ENCODE measurements at places on chromosomes 2 and 18.

DNA sequence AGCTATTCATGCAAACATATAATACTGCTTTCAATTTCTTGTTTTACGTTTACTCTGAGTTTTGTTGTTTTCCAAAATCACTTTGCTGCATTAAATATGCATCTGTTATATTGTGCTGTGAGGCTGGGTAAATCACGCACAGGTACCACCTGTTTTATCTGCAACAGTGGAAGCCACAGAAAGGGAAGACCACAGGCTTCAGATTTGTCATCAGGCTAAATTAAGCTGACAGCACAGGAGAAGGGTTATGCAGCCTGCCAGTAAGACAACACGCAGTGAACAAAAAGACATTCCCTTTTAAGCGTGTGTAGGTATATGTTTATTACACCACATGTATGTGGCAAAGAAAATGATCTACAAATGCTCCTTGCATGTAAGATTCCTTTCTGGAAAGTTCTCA, 38.2 kb downstream of the ZNF516 start:
- DNase-seq = no peak

DNA sequence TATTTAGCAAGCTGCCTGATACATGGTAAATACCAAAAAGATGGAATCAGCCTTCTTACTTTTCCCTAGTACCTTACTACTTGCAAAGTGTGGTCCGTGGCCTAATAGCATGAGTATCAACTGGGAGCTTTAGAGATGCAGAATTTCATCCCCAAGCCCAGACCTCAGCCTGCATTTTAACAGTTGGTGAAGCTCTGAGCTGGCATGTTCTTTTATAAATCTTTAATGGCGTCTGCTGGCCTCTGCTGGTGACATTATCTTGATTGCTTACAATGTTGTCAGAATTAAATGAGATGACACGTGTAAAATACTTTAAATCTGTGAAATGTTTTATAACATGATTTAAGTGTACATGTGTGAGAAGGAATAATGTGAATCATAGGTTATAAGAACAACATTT, 115.1 kb upstream of the NOSTRIN start:
- DNase-seq = no peak

DNA sequence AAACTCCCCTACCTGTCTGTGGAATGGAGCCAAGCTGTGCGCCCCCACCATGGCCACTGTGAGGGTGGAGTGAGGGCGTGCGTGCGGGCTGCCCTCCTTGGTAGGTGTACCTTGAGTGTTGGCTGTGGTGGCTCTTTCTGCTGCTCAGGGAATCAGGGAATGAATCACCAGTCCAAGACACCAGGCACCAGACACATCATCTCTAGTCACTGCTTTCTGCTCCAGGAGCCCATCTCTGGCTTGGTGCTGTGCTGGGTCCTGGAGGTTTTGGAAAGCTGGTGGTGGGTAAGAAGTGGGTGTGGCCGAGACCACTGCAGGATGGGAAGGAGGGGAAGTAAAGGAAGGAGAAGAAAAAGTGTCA, 209.9 kb downstream of the SEPTIN10 start:
- no peak for DNase-seq

DNA sequence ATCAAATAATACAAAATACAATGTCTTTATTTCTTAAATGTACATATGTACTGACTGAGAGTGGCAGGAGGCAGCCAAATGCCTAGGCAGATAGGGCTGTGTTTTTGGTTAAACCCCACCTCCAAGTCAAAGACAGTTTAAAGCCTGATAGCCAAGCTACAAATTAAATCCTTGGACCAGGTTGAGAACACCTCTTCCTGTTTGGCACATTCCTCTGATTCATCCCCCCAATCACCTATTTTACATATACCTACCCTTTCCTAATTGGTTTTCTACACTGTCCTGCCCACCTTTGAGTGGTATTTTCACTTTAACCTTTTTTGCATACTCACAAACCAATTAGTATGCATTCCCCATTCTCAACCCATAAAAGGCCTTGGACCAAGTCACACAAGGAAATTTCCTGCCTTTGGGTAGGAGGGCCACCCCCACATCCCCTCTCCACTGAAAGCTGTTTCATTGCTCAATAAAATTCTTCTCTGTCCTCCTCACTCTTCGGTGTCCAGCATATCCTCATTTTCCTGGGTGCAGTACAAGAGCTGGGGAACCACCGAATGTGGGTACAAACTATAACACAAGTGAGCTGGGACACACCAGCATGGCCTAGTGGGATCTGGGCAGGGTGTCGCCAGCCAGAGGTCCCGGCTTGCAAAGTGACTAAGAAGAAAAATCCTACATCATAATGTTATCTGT, 149.1 kb downstream of the UBE2E3 start:
- DNase-seq = no peak

DNA sequence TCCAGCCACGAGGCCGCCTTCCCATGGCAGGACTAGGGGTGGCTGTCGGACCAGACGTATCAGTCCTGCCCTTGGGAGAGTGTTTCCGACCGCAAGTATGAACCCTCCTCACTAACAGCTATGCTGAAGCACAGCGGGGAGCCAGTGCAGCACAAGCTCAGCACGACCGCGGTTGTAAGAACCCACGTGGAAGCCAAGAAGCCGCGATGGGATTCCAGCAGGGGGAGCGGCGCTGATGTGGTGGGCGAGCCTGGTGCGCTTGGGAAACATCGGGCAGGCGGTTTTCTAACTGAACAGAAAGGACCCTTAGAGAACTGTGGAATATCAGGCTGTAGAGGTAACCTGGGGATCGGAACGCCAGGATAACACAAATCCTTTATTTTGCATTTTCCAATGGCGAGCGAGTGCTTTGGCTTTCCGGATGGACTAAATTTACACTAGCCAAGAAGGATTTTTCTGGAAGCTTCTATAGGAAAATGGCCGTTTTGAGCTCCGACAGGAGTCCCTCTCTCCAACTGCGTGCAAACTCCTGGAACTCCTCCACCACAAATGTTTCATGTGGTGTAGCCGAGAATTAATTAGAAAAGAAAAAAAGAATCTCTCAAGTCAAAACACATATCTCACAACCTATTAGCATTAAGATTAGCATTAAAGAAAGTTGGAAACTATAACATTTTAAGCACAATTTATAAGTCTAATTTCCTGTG, 132.0 kb upstream of the MYCN start:
- no peak for DNase-seq

DNA sequence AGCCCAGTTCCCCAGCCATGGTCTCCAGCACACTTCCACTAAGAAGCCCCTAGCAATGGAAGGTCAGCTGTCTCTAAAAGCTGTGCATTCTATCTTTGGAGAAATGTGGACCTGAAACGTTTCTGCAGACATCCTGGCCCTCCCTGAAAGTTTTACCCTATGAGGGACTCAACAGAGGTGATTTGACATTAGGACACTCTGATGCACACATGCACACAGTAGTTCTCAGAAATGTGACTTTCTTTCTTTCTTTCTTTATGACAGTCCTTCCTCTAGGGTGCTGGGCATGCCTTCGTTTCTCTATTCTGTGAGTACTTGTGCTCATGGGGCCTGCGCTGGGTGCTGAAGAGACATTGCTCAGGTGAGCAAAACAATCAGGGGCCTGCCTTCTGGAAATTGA, 857.3 kb downstream of the RNF144A start:
- DNase-seq = no peak

GRCh38 chr2:230184727-230185578, 34.8 kb downstream of the SP110 start:
- no peak for DNase-seq

GRCh38 chr2:3023531-3023930, 354.1 kb downstream of the EIPR1 start:
- DNase-seq = no peak

DNA sequence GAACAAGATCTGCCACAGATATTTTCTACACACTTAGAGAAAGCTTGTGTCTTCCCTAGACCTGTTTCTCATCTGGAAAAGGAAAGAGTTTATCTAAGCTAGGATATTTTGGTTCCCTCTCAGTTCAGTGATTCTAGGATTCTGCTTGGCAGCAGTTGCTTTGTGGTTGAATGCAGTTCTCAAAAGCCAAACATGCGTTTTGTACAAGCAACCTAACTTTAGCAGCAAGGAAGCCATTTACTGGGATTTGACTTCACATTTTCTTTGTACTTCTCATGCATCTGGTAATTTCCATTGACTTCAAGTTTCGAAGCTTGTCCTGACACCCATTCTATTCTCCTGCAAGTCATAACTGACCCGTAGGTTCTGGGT, 33.3 kb downstream of the VSNL1 start:
- DNase-seq = no peak

DNA sequence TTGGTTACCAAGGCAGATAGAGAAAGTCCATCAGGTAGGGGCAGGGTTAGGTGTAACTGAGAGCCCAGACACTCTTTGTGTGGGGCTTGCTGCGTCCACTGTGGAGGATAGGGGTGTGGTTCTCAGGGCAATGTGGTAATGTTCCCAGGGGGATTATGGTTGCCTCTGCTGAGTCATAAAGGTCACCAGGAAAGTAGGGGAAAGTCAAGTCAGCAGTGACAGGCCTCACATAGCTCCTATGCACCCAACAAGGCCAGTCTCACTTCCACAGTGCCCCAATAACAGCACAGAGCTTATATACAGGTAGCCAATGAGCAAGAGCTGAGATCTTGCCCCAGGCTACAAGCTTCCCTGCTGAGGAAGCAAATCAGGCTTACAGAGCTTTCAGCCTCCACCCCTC, 1438.0 kb upstream of the ZEB2 start:
- no peak for DNase-seq

DNA sequence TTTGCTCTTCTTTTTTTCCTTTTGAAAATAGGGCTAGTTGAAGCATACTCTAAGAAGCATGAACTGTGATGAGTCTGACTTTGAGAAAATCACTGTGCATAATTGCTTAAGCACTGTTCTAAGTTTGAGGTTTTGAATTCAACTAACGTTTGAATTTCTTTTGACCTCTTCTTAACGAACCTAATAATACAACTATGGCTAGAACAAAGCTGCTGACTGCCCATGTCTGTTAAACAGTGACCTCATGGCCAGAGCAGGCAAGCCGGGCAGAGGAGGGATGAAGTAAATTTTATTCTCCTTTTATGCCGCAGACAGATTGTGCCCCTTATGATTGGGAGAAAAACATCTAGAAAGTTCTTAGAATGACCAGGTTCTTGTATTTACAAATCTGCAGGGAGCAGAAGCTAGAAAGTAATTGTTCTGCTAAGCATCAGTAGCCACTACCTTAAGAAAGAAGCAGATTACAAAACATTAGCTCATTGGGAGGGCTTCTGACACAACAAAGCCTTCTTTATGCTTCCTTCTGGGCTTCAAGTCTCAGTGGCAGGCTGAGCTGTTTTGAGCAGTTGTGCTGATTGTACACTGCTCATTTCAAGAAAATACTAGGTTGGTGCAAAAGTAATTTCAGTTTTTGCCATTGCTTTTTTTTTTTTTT, 97.8 kb upstream of the RASGRP3 start:
- DNase-seq = no peak

GRCh38 chr2:187002242-187002641, 153.3 kb upstream of the ZSWIM2 start:
- no peak for DNase-seq

DNA sequence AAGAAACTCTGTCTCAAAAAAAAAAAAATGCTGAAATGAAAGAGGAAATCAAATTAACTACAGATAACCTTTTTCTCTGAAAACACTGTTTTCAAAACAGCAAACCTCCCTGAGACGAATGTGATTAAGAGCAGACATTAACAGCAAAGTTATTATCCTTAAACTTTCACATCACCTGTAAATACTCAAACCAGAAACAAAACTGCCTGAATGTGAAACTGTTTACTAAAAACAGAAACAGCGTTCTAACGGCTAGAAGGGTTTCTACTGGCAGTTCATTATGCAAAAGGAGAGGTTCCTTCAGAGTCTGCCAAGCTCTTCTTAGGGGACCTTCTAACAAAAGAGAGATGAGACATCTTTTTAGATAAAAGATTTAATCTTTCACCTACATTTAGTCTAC, 45.9 kb downstream of the PNO1 start:
- DNase-seq = no peak

GRCh38 chr2:167140767-167141166, 252.5 kb downstream of the XIRP2 start:
- DNase-seq = no peak

DNA sequence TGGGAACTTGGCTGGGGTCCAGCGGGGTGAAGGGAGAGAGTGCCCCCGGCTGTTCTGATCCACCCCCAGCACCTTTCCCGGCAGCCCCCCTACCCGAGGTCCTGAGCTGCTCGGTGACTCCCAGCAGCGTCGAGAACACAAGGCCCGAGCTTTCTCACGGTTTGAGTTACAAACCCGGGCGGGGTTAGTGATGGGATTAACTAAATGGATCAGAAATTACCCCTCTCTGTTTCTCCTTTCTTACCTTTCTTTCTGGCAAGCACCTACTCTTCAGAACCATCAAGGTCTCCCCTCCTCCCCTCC, 139.4 kb upstream of the GPC1 start:
- DNase-seq = no peak

- DNase-seq = no peak
Observed at GRCh38 chr2:164644036-164644700, 22.9 kb upstream of the GRB14 start.

GRCh38 chr2:102117472-102117858, 25.1 kb upstream of the IL1R1 start:
- DNase-seq = no peak

- no peak for DNase-seq
Observed at GRCh38 chr2:36528766-36529392, 69.1 kb downstream of the FEZ2 start.

- no peak for DNase-seq
Observed at GRCh38 chr2:64905338-64906024, 83.7 kb upstream of the SLC1A4 start.

DNA sequence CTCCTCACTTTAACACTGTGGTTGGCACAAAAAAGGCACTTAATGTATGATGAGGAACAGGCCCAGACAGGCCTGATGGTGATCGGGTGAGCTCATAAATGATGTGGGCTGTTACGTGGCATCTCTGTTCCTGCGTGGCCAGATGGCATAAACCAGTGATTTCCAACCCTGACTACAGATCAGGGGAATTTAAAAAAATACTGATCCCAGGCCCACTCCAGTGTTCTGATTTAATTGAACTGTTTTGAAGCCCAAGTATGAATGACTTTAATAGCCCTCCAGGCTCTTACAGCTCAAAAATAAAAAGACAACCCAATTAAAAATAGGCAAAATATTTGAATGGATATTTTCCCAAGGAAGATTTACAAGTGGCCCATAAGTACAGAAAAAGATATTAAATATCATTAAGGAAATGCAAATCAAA, 48.2 kb downstream of the LIPG start:
- no peak for DNase-seq

DNA sequence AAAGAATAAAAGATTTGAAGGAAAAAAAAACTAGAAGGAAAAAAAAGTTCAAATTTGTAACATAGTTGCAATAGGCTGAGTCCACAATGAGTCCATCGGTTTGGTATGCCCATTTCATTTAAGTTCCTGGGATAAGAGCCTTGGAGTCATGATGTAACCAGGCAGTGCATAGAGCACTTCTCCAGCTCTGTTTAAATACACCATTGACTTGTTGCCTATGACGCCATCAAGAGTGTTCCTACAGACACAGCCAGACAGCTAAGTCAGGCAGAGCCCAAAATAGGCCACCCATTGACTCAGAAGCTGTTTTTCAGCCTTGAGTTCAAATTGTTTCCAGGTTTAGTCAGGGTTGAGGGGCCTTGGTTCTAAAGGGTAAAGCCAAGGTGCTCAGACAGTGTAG, 44.9 kb downstream of the SOCS6 start:
- DNase-seq = no peak
